ENCODE measurements at places on chromosomes 16 and 17. TPM values are rescaled to one million over a fixed set of nuclear protein-coding genes. Genes with fewer than 3 reads are reported as not detected.

GRCh38 chr16:89199241-89200123 lies 855 bp downstream of the SLC22A31 start:
- peak; percentile 34 for DNase-seq

DNA sequence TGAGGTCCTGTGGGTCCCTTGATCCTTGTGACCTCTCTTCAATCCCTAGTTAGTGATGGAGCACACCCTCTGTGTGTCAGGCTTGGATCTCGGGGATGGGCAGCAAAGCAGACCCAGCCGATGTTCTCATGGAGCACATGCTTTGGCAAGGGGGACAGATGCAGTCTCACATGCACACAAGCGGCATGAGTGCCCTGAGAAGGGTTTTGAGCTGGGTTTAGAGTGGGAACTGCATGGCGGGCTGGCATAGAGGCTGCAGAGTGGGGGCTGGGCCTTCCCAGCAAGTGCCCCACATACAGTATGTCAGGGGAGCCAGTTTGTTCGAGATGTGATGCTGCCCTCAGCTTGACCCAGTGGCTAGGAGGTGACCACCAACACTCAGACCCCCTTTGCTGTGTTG lies 41.6 kb downstream of the B9D1 start:
- peak; percentile 13 for DNase-seq

GRCh38 chr17:41724476-41725050 lies 9.9 kb downstream of the HAP1 start:
- DNase-seq: no peak

DNA sequence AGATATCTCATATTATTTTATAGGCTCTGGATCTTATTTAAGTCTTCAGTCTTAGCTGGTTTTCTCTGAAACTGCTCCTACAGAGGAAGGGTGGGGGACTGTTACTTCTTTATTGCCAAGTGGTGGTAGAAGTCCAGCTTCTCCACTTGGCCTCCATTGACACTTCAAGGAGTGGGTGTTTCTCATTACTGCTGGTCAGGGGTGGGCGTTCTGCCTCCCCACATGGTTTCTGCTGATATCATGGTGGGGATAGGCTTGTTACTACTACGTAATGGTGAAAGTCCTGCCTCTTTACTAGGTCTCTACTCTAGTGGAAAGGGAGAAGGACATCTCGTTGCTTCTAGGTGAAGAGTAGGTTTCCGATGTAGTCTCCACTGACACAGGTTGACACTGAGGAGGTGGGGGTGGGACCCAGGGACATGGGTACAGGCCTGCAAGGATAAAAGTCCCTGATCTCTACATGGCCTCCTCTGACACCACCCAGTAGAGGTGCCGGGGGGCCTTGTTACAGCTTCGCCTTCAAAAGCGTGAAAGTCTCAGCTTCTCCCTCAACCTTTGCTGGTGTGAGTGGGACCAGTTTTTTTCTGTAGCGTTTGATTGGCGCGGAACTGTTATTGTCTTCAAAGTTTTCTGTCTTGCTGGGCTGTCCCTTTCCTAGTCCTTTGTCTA lies 20.3 kb downstream of the PRAC1 start:
- no peak for DNase-seq

- no peak for DNase-seq
These were observed 156.1 kb upstream of the PSMD7 start for GRCh38 chr16:74140557-74140956.

DNA sequence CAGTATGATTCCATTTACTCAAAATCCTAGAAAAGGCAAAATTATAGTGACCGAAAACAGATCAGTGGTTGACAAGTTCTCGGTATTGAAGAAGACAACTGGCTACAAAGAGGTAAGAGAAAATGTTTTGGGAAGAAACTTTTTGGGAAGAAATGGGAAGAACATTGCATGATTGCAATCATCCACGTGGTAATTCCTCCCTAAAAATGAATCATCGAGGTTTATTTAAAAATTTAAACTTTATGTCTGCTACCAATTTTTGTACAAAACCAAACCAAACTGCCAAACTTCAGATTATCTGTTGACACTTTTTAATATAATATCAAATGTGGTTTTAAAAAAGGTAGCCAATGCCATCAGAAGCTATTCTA lies 8.1 kb downstream of the SMURF2 start:
- no peak for DNase-seq

DNA sequence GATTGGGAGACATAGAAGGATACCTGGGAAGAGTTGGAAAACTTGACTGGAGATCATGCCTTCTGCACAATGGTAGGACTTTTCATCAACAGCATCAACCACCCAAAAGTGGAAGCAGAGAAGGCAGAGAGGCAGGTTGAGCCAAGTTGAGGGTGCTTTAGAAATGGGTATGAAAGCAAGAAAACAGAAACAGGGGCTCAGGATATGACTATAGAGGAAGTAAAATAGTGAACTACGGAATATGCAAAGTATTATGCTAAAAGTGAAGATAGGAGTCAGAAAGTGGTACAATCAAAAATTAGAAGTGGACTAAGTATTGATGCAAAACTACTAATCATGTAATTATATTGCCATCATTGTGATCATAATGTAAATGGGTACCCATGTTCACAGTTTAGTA lies 16.1 kb upstream of the ARHGAP44 start:
- DNase-seq: no peak

DNA sequence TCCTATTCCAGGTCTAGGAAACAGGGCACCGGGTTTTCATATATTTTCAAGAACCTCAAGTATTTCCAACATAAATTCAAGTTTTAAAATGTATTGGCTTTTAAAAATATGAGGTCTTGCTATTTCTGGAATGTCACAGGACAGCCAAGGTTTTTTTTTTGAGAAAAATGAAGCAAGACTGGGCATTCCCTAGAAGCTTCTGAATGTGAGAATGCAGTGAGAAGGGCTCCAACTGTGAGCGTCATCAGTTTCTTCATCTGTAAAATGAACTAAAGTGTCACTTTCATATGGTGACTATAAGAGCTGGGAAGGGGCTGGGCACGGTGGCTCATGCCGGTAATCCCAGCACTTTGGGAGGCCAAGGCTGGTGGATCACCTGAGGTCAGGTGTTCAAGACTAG lies 455.8 kb upstream of the MAF start:
- no peak for DNase-seq

- no peak for DNase-seq
These were observed 15.9 kb upstream of the ADGRG1 start for GRCh38 chr16:57612494-57612893.

DNA sequence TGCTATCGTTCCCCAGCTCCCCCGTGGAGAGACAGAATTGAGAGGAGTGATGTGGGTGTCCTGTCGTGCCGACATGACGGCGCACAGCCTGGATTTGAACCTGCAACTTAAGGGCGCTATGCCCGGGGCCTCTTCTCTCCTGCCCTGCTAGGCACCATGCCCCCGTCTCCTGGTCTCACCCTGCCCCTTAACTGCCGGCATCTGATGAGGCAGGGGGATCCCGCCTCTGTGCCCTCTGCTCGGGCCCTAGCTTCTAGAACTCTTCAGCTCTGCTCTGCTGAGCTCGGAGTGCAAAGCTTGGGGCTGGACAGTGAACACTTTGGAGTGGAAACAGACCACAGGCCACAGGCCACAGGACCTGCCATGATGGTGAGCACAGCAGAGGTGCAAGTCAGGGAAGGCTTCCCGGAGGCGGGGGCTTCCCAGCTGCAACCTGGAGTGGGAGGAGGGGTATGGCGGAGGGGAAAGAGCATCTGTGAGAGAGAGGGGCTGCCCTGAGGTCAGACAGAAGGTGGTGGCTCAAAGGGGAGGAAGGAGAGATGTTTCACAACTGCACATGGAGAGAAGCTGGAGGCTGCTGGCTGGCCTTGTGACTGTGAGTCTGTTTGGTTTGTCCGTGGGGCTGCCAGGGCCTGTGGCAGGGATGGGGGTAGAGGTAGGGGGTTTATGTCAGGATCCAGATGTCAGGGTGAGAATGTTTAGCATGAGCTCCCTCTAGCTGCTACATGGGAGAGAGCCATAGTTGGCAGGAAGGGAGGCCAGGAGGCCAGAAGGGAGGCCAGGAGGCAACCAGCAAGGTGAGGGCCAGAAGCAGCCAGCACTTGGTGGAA lies 107.8 kb downstream of the CRLF3 start:
- DNase-seq: no peak

GRCh38 chr16:14307527-14308367 lies 236.6 kb downstream of the MRTFB start:
- peak; percentile 71 for DNase-seq

DNA sequence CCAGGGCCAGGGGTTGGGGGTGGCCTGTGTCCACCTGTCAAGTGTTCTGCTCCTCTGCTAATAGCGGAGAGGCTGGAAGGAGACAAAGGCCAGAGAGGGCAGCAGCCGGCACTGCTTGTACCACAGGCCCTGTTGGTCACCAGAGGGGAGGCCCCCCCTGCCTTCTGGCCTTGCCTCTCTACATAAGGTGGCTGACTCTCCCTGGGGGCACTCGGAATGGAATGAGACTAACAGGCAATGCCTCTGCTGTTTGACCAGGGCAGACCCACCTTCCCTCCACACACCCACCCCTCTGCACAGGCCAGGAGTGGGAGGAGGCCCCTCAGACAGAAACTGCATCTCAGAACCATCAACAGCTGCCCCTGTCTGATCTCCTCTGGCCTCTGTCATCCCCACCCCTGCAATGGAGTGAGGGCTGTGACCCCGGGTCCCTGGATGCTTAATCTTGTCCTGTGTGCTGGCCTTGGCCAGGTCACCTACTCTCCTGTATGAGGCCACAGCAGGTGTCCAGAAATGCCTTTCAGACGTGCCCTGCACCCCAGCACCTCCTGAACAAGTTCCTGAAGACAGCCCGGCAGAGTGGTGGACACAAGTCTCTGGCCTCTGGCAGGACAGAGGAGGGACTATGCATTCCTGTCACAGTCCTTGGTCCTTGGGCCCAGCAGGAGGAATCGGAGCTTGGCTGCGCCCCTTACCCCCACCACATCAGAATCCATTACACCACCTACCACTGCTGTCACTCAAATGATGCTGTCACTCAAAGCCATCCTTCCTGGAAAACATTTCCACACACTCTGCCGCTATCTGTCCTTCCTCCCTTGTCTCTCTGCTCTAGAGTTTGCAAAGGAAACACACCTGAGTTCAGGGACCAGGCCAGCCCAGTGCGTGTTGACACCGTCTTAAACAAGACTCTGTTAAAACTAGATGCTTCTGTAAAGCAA lies 107.5 kb upstream of the ZNF750 start:
- no peak for DNase-seq

DNA sequence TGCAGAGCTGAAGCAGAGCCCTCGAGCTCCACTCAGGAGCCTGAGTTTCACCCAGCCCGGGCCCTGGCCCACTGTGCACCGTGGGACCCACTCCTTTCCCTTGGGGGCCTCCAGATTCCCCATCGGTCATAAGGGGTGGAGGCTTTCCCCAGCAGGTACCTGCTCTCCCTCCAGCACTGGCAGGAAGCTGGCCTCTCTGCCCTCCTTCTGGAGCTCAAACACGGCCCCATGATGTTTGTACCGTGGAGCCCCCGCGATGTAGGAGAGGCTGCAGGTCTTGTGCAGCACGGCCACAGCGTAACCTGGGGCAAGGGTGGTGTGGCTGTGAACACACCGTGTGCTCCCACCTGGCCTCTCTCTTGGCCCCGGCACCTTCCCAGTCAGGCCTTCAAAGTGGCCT lies 29.9 kb downstream of the HASPIN start:
- peak; percentile 29 for DNase-seq

DNA sequence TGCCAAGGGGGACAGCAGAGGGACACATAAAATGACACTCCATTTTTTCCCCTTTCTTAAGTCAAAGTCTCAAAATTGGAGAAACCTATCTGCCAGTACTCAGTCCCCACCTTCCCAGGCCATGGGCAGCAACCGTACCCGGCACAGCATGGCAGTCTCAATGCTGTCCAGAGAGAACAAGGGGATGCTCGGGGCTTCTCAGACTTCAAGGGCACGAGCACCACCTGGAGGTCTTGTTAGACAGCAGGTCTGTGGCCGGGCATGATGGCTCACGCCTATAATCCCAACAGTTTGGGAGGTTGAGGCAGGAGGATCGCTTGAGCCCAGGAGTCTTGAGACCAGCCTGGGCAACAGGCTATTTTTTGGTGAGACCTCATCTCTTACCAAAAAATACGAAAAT lies 3.2 kb downstream of the DNAH17 start:
- DNase-seq: no peak

DNA sequence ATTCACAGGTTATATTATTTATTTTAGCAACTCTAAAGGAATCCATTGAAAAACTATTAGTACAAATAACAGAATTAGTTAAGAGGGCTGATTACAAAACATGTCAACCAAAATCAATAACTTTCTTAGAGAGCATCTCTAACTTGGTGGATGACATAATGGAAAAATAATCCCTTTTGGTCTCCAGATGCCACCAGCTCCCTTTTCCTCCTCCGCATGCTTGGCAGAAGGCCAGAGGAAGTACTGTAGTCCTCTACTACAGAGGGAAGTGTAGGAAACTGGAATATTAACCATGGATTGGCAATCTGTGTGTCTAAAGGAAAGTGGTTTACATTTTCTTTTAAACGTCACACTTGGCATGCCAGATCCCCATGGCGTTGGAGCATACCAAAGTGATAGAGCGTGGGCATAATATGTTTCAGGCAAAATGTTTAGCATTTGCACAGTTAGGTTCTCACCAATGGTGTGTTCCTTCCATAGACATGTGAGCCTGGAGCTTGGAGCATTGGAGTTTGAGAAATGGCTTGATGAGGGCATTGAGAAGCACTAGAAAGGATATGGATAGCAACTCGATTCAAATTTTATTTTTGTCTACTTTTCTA lies 106.3 kb downstream of the PRKCB start:
- no peak for DNase-seq

DNA sequence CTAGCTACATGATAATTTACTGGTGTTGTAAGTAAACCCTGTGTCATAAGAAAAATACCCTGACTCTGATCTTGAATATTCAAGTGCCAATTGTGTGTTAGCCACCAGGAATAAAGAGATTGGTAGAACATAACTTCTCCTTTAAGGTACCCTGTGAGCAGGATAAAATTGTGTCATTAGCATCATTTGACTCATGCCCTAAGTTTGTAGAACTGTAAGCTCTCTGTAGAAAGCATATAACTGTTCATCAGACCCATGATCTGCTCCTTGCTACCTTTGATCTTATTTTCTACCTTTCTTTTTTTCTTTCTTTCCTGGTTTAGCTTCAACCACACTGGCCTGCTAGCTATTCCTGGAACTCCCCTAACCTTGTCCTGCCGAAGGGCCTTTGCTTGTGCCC lies 35.8 kb downstream of the PTRH2 start:
- DNase-seq: no peak

DNA sequence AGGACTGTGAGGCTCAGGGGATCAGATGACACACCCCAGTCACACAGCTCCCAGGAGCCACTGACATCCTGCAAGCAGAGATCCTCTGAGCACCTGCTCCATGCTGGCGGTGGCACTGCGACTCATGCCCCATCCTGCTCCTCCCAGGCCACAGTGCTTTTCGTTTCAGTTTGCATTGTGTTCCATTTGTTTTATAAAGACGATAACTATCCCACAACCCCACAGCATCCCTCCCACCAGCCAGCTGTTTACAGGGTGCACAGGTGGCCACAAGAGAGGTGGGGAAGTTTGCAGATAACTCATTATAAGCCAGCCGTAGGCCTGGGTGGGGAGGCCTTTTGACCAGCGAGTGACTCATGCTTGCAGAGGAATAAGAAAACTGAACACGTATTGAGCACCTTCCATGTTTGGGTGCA lies 28.2 kb downstream of the BCO1 start:
- DNase-seq: no peak

GRCh38 chr16:70681382-70682238 lies 4.2 kb downstream of the MTSS2 start:
- DNase-seq: peak; percentile 70

- no peak for DNase-seq
These were observed 207.6 kb downstream of the FTO start for GRCh38 chr16:53911513-53911912.

MEFV gene
- total RNA-seq: 1.1 TPM

RAP1GAP2 gene
- 46.4 TPM for total RNA-seq

ZSCAN10 gene
- total RNA-seq: not detected

ZG16 gene
- 0.75 TPM for total RNA-seq

TBX2 gene
- total RNA-seq: 2.4 TPM

NPIPB9 gene
- 0.98 TPM for total RNA-seq

PALB2 gene
- 6.8 TPM for total RNA-seq

AHSP gene
- total RNA-seq: not detected
